ENCODE measurements at places on chromosomes 5 and 9.

GRCh38 chr5:126263591-126264184 is 159.5 kb upstream of the GRAMD2B start:
- no peak for DNase-seq

DNA sequence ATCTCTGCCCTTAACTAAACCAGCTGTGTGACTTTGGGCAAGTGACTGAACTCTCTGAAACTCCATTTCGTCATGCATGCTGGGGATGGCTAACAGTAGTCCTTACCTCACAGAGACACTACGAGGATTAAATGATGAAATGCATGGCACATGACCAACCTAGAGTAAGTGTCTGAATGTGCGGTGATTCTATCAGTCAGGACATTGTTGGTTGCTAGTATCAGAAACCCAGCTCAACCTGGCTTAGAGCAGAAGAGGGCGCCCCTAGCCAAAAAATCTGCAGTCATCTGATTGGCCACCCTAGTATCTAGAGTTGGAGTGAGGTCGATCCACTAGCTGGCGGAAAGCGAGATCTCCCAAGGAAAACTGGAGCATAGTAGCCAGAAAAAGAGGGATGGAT is 25.2 kb downstream of the NEURL1B start:
- no peak for DNase-seq

DNA sequence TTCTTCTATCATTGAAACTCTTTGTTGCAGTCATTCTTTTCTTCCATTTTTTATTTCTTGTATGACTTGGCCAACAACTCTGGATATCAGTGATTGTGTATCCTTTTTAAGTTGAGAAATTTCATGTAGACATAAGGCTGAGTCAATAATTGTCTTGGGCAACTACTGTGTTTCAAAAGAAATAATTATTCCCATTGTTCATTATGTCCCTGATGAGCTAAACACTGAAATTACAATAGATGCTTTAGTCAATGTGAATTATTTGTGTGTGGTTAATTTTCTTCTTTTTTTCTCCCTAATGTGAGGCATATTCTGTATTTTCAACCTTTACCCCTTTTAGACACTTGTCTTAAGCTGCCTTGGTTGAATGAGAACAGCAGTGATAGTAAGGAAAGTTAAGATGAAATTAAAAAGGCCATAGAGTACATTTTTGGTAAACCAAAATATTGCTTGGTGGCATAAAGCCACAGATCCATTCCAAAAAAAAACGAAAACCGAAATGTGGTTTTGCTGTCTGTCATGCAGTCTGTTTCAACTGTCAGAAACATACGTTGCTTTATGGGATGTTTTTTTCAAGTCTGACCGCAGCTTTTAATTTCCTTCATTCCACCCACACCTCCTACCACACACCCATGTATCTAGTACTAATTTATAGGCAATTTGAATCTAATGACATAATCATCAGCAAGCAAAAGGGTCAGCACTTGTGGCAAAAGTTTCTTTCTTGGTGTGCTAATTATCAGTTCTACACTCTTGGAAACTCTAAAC is 21.1 kb downstream of the TLE4 start:
- peak; percentile 68 for DNase-seq

GRCh38 chr9:126698756-126699155 is 85.0 kb downstream of the LMX1B start:
- DNase-seq, result no peak

DNA sequence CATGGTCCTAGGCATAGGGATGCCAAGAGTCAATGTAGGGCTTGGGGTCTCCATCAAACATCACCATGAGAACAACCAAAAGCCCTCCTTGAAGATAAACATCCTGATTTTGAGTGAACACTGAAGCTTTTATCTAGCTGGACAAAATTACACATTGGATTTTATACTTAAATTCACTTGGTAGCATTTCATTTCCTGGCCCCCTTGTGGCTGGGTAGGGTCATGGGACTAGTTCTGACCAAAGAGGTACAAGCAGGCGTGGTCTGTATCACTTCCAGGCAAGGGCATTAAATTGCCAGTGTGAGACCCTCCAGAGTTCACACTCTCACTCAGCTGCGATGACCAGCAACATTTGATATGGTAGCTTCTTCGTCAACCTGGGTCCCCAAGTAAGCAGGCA is 320.3 kb downstream of the ACTL7B start:
- peak; percentile 8 for DNase-seq

DNA sequence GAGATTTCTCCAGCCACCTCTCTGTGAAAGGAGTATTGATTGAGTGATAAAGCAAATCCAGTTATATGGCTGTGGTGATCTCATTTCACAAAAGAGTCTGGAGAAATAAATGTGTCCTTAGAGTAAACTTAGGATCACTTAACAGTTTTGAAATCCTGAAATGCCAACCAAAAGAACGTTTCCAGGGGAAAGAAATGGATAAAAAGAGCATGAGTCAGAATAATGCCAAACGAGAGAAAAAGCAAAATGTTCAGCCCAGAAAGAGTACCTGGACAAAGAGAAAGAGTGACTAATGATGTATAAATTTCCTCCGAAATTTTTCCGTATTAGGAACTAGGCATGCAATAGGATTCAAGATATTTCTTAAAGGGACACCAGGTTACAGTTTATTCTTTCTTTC is 463.1 kb upstream of the CDH10 start:
- DNase-seq, result peak; percentile 4

DNA sequence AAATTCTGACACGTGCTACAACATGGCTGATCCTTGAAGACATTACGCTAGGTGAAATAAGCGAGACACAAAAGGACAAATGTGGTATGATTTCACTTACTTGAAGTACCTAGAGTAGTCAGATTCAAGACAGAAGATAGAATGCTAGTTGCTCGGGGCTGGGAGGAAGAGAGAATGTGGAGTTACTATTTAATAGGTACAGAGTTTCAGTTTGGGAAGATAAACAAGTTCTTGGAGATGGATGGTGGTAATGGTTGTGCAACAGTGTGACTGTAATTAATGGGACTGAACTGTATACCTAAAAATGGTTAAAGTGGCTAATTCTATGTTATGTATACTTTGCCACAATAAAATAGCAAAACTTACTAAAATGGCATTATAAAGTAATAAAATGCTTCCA is 34.4 kb downstream of the PAM start:
- no peak for DNase-seq

DNA sequence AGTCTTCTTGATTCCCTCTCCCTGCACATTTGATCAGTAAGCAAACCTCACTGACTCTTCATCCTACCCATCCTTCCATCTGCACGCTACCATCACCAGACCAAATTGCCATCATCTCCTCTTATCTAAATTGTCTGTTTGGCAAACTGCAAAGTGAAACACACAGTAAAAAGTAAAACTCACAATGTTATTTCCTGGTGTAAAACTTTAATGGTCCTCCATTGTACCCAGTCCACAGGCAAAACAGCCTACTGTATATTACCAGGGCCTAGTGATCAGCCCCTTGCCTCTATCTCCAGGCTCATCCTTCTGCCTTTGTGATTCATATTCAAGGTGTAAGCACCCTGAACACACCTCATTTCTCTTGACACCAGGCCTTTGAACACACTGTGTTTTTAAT is 83.3 kb upstream of the GPR151 start:
- no peak for DNase-seq

GRCh38 chr9:70073756-70074155 is 30.1 kb downstream of the MAMDC2 start:
- no peak for DNase-seq

GRCh38 chr5:104800440-104801048 is 1238.0 kb upstream of the NUDT12 start:
- DNase-seq, result peak; percentile 27

- DNase-seq, result peak; percentile 50
These were observed 6.4 kb downstream of the GRIA1 start for GRCh38 chr5:153496835-153497234.

GRCh38 chr9:110802416-110803035 is 133.9 kb downstream of the MUSK start:
- no peak for DNase-seq

GRCh38 chr9:122158202-122158601 is 1.4 kb downstream of the NDUFA8 start:
- DNase-seq, result peak; percentile 61

GRCh38 chr5:124669956-124670721 is 76.3 kb downstream of the ZNF608 start:
- DNase-seq, result peak; percentile 81

DNA sequence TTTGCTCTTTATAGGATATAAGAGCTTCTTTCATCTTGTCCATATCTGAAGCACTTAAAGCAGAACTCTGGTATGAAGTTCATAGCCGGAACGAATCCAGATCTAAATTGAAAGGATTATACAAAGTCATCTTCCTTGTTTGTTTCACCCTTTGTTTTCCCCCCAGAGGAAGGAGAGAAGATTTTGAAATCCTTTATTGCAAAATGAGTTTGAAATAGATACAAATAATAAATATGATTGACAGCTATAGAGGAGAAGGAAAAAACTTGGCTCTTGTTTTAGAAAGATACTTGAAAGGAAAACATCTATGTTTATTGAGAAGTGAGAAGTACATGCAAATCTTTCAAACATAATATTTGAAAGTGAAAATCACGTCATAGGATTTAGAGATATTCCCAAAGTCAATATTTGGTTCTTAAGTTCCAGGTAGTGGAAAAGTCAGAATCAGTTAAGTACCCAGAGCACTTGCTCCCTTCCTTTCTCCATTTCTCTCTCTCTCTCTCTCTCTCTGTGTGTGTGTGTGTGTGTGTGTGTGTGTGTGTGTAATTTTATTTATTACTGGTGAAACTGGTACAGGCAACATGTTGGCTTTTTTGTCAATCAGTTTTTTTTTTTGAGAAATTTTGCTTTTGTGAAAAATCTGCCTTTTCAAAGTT is 27.2 kb downstream of the PAM start:
- no peak for DNase-seq

GRCh38 chr5:44257653-44258365 is 131.4 kb downstream of the FGF10 start:
- no peak for DNase-seq

DNA sequence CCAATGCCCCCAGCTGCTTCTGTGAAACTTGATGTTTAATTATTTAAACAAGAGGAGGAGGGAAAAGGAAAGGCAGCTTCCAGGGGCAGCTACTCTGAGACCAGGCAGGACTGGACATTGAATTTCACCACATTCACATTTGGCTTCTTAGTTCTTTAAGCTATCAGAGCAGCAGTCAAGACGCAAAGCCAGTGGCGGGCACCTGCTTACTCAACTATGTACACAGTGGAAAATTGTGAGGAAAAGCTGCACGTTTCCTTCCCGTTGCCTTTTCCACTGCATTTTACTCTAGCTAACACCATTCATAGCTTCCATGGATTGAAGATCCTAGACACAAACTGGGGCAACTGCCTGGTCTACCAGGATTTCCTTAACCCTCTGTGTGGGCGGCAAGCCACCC is 200.3 kb downstream of the ERCC6L2 start:
- no peak for DNase-seq

DNA sequence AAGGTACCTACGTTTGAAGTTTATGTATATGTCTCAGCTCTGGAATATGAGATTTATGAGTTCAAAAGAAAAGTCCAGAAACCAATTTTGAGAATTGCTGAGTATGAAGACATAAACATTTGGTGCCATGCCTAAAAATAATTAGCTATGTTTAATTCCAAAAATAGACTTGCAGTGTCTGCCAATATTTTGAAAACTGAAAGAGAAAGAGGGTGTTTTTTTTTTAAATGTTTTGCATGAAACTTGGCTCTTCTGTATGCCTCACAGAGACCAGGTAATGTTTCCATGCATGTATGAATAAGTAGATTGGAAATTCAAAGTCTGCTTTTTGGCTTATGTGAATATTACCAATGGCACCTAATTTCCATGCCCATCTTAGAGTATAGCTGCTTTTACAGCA is 634.4 kb upstream of the C9orf72 start:
- no peak for DNase-seq

DNA sequence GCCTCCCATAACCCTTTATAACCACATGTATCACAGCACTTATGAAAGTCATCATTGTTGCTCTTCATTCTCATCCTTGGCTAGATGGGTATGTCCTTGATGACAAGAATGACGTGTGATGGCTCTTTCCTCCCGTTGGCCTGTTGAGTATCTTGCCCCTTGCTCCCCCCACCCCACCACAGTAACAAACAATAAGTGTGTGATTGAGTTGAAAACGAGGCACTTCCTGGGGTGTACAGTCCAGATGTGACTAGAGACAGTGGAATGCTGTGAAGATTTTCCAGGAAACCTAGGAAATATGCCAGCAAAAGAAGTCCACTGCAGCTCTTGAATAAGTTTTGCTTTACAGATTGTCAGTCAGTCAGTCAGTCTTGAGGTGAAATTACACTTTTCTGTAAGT is 262.5 kb downstream of the ELAVL2 start:
- peak; percentile 26 for DNase-seq

- peak; percentile 97 for DNase-seq
These were observed 71.9 kb downstream of the KIF4B start for GRCh38 chr5:155085282-155085989.

GRCh38 chr5:98795243-98795642 is 21.8 kb downstream of the RGMB start:
- no peak for DNase-seq

DNA sequence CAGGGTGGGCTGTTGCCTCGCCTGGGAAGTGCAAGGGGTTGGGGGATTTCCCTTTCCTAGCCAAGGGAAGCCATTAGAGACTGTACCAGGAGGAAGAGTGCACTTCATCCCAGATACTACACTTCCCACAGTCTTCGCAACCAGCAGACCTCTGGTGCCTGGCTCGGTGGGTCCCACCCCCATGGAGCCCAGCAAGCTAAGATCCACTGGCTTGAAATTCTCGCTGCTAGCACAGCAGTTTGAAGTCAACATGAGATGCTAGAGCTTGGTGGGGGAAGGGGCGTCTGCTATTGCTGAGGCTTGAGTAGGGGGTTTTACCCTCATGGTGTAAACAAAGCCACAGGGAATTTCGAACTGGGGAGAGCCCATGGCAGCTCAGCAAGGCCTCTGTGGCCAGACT is 586.4 kb downstream of the HTR1A start:
- DNase-seq, result no peak

GRCh38 chr5:172553167-172553566 is 87.9 kb upstream of the NEURL1B start:
- DNase-seq, result no peak

DNA sequence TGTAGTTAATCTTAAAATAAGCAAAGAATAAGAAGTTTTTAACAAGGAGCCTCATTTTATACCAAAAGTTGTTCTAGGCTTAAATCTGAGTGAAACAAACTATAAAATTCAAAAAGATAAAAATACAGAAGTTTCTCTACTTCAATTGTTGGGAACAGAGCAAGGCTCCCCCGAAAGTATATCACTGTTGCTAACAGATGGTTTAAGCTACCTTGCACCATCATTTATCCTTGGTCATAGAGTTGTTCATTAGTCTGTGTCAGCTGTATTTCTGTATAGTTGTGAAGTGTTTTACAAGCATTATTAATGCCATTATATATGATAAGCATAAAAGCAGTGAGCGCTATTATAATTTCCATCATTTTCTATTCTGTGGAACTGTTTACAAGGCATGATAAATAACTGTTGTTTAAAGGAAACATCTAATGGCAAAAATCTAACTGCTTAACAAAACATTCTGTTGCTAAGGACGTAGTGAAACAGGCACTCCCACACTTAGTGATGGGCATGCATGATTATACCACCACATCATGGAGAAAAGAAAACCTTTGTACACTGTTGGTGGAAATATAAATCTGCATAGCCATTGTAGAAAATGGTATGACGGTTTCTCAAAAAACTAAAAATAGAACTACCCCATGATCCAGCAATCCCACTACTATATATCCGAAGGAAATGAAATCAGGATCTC is 23.3 kb upstream of the ACO1 start:
- no peak for DNase-seq

GRCh38 chr5:83639911-83640310 is 80.7 kb downstream of the HAPLN1 start:
- no peak for DNase-seq

GRCh38 chr5:176647843-176648473 is 674 bp downstream of the TSPAN17 start:
- peak; percentile 50 for DNase-seq

- DNase-seq, result peak; percentile 18
These were observed 212.4 kb downstream of the GNA14 start for GRCh38 chr9:77435688-77436087.

All from epithelial cell of esophagus (primary cell).